ENCODE measurements at places on chromosomes 5 and 9. TPM values are rescaled to one million over a fixed set of nuclear protein-coding genes. Genes with fewer than 3 reads are reported as not detected.

GRCh38 chr9:87337335-87338087 is 160.2 kb upstream of the DAPK1 start:
- no peaks in the 10 kb centered on the region for H3K36me3 ChIP-seq
- DNase-seq = no peak
- no peaks in the 10 kb centered on the region for H3K4me1 ChIP-seq

DNA sequence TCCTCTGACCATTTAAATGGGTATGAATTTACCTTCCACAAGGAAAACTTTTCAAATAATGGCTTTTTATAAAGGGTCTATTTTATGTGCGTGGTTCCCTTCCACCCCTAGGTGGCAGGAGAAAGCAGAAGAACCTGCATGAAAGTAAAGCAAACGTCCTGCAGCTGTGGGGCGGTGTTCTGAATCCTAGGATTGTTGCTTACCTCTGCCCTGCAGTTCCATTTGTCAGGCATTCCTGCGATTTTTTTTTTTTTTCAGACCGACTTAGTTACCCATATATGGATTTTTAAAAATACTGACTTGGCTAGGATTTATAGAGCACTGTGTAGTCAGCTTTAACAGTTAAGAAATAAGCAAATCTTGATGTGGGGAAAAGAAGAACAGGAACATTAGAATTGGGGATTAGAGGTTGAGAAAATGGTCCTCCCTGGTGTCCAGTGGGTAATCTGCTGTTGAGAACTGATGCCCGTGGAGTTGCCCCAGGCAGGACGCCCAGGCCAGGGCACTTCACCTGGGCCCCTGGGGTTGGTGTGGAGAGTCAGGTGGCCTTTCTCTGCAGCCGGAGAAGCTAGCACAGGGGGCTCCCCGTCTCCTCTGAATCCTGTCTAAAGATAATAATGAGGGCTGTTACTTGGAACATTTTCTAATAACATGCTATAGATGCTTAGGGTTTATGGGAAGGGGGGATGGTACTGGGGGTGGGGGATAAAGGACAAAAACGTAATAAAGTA is 30.4 kb upstream of the LTC4S start:
- H3K4me1 ChIP-seq = peaks cover 15% of the 10 kb centered on the region
- no peak overlapping the region for H3K4me3 ChIP-seq
- no peaks in the 10 kb centered on the region for H3K27me3 ChIP-seq
- H3K27ac ChIP-seq = peak overlapping the region; percentile 60
- DNase-seq = peak; percentile 77
- no peaks in the 10 kb centered on the region for H3K36me3 ChIP-seq

- H3K27ac ChIP-seq = no peak overlapping the region
- DNase-seq = no peak
- no peaks in the 10 kb centered on the region for H3K27me3 ChIP-seq
- H3K4me3 ChIP-seq = no peak overlapping the region
Observed at GRCh38 chr5:32283061-32283460, 29.7 kb downstream of the MTMR12 start.

DNA sequence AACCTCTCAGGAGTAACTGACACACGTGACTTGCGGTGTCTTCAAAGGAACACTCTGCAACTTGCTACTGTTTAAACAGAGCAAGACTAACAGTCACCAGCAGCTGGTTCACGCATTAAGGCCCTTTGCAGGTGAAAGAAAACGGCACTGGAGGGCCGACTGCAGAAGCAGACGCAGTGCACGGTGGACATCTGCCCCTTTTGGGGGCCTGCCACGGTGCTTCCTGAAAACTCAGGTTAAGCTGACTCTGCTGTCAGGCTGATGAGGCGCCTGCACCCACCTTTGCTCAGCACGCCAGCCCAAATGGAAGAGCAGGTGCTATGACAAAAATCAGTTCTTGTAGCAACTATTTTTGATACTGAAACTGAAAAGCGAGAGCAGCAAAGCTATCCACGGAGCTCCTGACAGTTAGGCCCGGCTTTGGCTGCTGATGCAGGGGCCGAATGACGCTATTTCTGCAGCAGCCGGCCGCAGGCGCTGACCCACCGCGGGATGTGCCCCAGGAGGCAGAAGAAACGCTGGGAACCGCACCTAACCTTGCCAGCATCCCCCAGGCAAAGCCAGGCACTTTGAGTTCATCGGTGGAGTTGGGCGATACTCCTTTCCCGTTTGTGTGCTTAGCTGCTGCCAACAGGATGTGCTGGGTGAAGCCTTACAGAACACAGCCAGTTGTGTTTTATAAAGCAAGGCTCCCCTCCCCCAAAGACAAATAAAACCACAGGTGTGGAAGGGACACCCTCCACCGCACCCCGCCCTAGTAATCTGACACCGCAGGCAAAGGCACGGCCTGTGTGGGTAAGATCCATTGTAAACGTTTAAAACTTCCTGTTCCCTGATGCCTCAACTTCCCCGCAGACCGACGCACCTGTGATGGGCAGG is 21.1 kb upstream of the TERT start:
- H3K27ac ChIP-seq = peak overlapping the region; percentile 83
- H3K4me1 ChIP-seq = no peaks in the 10 kb centered on the region
- H3K27me3 ChIP-seq = no peaks in the 10 kb centered on the region
- DNase-seq = peak; percentile 77
- H3K36me3 ChIP-seq = peaks cover 8% of the 10 kb centered on the region

DNA sequence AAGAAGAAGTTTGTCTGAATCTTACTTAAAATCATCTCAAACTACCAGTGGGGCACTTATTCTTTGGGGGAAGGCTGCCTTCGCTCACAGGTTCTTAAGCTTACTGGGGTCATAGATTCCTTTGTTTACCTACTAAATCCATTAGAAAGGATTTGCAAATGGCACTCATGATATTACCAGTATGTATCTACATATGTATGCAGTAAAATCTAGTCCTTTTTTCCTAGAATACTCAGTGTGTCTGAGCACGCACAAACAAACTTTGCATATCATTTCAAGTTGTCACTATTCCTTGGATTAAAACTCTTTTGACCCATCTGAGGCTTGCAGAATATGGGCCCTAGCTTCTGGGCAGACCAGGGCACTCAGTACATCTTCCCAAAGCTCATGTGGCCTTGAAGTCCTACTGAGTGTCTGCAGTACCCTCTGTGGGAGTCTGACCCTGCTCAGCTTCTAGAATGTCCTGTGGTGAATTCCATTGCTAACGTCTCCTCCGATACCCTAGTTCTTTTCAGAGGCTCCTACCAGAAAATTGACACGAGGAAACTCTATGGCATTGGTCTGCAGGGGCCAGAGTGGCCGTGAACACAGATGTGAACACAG is 297.9 kb downstream of the SLIT3 start:
- DNase-seq = no peak
- H3K27ac ChIP-seq = no peak overlapping the region
- H3K4me3 ChIP-seq = no peak overlapping the region
- no peaks in the 10 kb centered on the region for H3K36me3 ChIP-seq
- H3K27me3 ChIP-seq = no peaks in the 10 kb centered on the region

- no peak overlapping the region for H3K4me3 ChIP-seq
- H3K27me3 ChIP-seq = no peaks in the 10 kb centered on the region
- H3K36me3 ChIP-seq = no peaks in the 10 kb centered on the region
- no peak for DNase-seq
- H3K27ac ChIP-seq = no peak overlapping the region
- H3K4me1 ChIP-seq = no peaks in the 10 kb centered on the region
Observed at GRCh38 chr5:92835712-92836111, 745.3 kb downstream of the NR2F1-AS1 start.

- no peak overlapping the region for H3K4me3 ChIP-seq
- H3K27me3 ChIP-seq = peaks cover 13% of the 10 kb centered on the region
- no peak overlapping the region for H3K27ac ChIP-seq
- no peaks in the 10 kb centered on the region for H3K4me1 ChIP-seq
- no peaks in the 10 kb centered on the region for H3K36me3 ChIP-seq
- DNase-seq = no peak
Observed at GRCh38 chr5:115809946-115810345, 6.5 kb downstream of the CDO1 start.

PTPRD gene
- total RNA-seq = 5.4 TPM

HTR4 gene
- not detected for total RNA-seq

IL3 gene
- total RNA-seq = not detected

FAXDC2 gene
- total RNA-seq = 117 TPM

CDK7 gene
- 13.4 TPM for total RNA-seq

FAT2 gene
- total RNA-seq = 5.4 TPM
